ENCODE measurements at places on chromosomes 6 and 20. TPM values are rescaled to one million over a fixed set of nuclear protein-coding genes. Genes with fewer than 3 reads are reported as not detected.

PPP1R16B gene
- 79.5 TPM for total RNA-seq

ANKRD6 gene
- 1.6 TPM for total RNA-seq

OR2J3 gene
- not detected for total RNA-seq

CST2 gene
- not detected for total RNA-seq

VSX1 gene
- total RNA-seq, result not detected

- no peak for ATAC-seq
These were observed 2.3 kb downstream of the SERPINB1 start for GRCh38 chr6:2839195-2839981.

DNA sequence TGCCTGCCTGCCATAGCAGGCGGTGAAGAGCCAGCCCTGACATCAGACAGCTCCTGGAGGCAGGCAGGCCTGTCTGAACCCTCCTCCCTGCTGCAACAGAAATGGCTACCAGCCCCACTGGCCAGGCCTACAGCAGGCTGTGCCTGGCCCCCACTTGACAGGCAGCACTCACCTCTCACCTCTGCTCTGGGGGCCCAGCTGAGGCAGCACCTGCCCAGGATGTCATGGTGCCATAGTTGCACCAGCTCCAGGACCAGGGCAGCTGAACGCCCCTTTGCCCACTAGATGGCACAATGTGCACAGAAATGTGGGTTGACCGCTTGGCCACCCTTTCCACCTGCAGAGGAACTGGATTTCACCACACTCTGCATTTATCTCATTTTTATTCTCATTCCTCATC lies 30.6 kb downstream of the MRPL14 start:
- peak; percentile 90 for ATAC-seq

DNA sequence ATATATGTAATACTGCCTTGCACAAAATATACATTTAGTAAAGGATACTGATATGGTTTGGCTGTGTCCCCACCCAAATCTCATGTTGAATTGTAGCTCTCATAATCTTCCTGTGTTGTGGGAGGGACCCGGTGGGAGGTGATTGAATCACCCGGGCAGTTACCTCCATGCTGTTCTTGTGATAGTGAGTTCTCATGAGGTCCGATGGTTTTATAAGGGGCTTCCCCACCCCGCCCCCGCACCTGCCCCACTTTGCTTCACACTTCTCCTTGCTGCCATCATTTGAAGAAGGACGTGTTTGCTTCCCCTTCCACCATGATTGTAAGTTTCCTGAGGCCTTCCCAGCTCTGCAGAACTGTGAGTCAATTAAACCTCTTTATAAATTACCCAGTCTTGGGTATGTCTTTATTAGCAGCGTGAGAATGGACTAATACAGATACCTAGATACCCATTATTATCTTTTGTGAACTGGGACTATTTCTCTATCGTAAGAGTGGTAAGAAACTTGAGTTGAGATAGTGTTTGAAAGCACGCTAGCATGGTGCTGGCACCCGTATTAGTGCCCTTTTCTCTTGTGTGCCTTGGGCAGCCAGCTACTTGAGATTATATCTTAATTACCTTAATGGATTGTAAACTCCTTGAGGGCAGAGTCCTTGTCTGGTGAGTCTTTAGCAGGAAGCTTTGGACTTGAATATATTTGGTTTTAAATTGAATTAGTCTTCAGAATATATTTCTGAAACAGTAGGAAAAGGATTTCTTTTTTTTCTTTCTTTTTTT lies 25.6 kb downstream of the TOP1 start:
- no peak for ATAC-seq

DNA sequence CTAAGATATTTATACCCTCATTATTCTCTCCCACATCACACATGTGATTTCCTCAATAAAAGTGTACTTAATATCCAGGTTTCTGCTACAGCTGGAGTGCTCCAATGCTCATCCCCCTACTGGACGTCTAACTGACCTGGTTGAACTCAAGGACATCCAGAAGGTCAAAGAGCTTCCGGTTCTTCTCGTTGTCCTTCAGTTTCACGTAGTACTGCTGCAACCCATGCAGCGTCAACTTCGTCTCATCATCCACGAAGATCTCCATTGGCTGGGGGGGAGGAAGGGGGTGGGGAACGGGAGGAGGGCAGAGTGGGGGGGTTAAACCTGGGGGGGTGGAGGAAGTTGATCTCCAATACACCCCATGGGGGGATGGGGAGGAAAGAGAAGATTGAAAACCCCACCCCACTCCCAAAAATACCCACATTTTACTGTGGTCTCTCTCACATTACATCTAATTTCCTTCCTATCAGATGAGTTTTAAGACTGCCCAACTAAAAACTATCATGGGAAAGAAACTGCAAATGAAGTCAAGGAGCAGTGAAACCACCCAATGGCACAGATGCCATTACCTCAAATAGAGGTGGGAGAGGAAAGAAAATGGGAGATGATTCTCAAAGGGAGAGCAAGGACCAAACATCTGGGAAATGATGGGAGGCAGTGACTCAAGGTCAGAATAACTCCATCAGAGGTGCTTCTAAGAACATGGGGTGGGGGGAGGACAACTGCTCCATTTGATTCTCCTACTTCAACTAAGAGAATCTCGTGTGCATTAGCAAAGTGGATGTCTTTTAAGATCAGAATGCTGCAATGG lies 4.1 kb downstream of the MCCD1 start:
- ATAC-seq, result peak; percentile 7

DNA sequence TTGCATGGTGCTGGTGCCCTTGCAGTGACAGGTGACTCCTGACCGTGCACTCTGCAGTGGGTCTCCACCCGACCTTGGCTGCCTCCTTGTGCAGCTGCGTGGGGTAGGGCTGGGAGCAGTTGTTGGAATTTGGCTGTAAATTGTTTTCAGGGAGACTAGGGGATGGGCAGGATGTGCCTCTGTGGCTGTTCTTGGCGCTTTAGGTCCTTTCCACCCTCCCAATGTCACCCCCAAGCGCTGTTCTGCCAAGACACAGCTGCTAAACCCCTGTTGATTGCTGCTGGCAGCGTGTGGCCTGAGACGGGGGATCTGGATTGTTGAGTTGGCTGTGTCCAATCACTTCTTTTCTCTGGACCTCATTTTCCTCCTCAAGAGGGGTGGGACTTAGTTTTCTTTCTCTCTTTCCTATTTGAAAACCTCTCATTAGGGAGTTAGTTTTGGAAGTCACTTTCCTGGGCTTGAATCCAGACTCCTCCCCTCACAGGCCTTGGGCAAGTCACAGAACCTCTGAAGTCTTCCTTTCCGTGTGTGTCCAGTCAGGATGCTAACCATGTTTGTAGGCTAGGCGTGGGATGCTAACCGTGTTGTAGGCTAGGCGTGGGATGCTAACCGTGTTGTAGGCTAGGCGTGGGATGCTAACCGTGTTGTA lies 8.5 kb downstream of the IGF2R start:
- no peak for ATAC-seq
